Activated T-cell treated with anti-CD3 and anti-CD28 coated beads, Interleukin-2, amount 50 U/mL, for 72 hours (primary cell): ENCODE measurements at places on chromosomes 4 and X. TPM values are rescaled to one million over a fixed set of nuclear protein-coding genes. Genes with fewer than 3 reads are reported as not detected.
A peak's percentile ranks its signal among the peaks of the same experiment; 100 is the strongest.

Gene ERVMER34-1
- total RNA-seq = not detected

Gene TMEM156
- 56.8 TPM for total RNA-seq

Gene SYTL4
- total RNA-seq = not detected

Gene FAM114A1
- total RNA-seq = 0.48 TPM

Gene GABRA4
- total RNA-seq = not detected

Gene AIFM1
- 40.6 TPM for total RNA-seq

Gene TRIM61
- 1.2 TPM for total RNA-seq

Gene XK
- total RNA-seq = not detected

Gene CENPE
- 63.6 TPM for total RNA-seq

Gene RADX
- total RNA-seq = 9.2 TPM

Gene NUP54
- 51.3 TPM for total RNA-seq

Gene PHKA2
- total RNA-seq = 30.3 TPM

Gene TGIF2LX
- total RNA-seq = not detected

Gene DIPK2B
- not detected for total RNA-seq

Gene MID2
- total RNA-seq = 18.9 TPM

- no peak for DNase-seq
These were observed 24.8 kb downstream of the DOK7 start for GRCh38 chr4:3487861-3488260.

GRCh38 chrX:40871385-40872082, 136.2 kb upstream of the MED14 start:
- DNase-seq = peak; percentile 14

DNA sequence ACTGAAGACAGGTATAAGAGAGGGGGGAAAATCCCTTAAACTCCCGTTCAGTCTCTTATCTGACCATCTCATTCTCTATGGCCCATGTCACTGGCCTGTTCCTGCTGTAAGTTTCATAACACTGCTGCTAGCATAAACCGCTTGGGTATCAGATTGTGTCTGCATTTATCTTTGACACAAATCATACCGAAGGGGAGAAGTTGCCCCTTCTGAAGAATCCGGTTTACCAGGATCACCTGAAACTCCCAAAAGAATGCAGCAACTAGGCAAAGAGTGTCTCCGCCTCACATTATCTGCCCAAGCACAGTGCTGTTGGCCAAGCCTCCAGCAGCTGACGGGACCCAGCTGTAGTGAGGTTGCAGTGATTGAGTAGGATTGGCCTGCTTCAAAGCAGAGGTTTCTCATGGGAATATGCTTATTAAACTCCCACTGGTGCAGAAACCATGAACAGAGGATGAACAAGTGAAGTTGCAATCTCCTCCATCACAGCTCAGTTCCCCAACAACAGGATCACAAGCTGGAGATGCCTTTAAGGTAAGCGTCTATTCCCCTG, 71.3 kb upstream of the PUDP start:
- DNase-seq = no peak

DNA sequence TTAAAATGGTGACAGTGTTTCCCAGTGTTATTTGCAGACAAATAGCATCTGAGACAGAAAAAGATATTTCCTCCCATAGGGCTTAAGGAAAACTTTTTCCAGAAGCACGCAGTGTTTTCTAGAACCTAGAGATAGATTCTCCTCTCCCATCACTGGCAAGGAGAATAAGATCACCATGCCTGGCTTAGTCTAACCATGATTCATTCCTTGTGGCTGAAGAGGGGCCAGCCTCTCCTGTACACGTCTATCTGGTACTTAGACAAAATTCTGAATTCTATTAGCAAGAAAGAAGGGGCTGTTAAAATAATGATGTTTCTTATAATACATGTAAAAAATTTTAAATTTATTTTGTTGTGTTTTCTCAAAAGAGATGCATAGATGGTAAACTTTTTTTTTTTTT, 296.1 kb upstream of the LDB2 start:
- no peak for DNase-seq

DNA sequence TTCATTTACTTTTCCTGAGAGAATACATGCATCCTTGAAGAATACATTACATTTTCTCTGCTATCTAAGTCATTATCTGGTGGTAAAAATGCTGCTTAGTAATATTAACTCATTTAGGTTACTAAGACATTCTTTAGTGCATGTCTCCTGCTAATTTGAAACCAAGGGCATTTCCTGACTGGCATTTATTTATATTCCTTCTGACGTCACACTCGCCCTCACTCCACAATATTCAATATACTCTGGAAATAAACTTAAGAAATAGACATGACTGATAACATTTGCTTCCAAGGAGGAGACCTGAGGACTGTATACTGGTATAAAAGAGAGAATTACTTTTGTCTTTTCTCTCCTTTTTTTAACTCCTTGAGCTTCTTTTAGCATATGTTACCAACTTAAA, 619.5 kb upstream of the SMIM31 start:
- no peak for DNase-seq

GRCh38 chr4:187212446-187213080, 488.9 kb upstream of the FAT1 start:
- DNase-seq = no peak

DNA sequence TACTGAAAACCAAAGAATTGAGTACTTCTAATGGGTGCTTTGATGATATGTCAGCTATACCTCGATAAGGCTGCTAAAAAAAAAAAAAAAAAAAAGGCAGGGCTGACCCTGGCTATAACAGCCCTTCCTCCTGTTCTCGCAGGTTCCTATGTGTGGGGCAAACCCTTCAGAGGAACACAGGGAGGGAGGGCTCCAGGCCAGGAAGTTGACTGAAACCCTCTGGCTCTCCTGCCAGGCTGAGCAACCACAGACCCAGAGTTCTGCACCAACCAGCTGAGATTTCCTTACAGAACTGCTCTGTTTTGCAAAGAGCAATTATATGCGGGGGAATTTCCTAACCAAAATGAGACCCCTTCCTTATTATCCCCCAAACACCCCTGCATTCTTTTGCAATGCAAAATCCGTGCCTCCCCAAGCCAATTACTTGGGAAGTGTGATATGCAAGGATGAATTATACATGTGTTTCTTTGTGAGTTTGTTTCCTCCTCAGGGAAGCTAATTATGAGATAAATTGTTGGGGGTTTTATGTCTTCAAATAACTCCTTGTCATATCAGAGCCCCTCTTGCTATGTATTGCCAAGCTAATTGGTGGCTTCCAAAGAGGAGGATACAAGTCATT, 45.6 kb downstream of the PDHA1 start:
- no peak for DNase-seq

DNA sequence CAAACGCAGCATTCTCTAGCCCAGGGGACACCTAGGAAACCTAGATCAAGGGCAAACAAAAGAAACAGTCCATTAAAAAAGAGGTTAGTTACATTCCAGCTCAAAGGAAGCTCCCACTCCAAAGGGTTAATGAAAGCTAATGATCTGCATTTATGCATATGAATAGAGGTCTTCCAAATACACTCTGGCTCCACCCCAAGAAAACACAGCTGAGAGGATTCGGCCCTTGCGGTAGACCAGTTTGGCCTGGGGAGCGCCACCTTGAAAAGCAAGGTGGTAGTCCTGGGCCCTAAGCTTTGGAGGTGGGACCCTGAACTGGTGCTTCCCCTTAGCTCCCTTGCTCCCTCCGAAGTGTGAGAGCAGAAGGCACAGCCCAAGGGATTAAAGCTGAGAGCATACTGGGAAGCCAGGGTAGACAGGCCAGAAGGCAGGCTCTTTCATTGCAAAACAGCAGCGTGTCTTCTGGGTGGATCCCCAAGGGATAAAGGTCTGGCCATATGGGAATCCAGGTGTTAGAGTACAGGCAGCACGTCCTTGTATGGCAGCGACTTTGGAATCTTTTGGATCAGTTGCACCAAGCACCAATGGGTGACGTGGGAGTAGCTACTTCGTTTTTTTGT, 3.7 kb downstream of the GABRQ start:
- DNase-seq = no peak

DNA sequence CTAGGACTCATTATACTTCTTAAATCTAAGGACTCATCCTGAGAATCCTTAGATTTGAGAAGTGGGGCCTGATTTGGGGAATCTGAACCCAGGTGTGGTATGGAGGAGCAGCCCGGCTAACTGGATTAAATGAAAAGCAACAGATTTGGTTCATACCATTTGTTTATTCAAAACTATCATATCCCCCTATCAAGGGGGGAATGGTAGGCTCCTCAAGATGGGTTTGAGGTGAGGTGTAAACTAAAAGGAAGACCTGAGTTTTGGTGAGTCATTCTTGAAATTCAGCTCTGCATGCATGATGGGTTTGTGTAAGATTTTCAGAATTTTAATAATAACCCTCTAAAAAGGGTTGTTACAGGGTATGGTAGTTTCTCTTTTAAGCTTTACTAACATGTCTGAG, 53.4 kb downstream of the CASP6 start:
- DNase-seq = peak; percentile 25

GRCh38 chrX:96776966-96777365, 92.3 kb downstream of the DIAPH2 start:
- DNase-seq = no peak

GRCh38 chr4:32258986-32259385, 1538.8 kb downstream of the PCDH7 start:
- DNase-seq = no peak

GRCh38 chr4:153434190-153434589, 32.0 kb upstream of the TMEM131L start:
- DNase-seq = no peak

- DNase-seq = no peak
These were observed 1.9 kb downstream of the ENPP6 start for GRCh38 chr4:184215709-184216328.

DNA sequence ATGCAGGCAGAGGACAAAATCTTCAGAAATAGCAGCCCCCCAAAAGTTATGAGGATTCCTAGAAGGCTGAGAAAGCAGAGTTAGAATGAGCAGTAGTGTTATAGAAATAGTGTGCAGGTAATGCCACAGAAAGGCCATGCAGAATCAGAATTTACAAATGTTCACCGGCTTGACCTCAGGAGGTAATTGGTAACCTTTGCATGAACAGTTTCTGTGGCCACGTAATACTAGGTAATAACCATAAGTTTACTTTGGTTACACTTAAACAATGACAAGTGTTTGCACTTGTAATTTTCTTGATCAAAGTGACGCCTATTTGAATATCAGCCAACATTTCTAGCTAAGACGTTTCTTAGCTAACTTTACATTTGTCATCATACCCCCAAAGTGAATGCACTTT, 393.6 kb downstream of the GPAT3 start:
- no peak for DNase-seq

DNA sequence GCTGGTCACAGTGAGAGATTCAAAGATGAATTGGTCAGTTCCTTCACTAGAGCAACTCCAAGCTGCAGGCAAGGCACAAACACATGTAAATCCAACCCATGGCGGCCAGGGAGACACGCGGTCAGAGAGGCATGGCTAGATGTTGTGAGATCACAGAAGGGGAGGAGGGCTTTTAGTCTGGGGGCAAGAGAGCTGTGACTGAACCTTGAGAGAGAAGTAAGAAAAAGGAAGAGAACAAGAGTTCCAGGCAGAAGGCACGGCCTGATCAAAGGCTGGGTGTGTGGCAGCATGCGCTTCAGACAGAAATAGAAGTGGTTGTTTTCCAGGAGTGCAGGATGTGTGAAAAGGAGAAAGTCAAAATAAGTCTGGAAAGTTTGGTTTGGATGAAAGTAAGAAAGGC, 15.9 kb downstream of the CCDC149 start:
- DNase-seq = no peak

DNA sequence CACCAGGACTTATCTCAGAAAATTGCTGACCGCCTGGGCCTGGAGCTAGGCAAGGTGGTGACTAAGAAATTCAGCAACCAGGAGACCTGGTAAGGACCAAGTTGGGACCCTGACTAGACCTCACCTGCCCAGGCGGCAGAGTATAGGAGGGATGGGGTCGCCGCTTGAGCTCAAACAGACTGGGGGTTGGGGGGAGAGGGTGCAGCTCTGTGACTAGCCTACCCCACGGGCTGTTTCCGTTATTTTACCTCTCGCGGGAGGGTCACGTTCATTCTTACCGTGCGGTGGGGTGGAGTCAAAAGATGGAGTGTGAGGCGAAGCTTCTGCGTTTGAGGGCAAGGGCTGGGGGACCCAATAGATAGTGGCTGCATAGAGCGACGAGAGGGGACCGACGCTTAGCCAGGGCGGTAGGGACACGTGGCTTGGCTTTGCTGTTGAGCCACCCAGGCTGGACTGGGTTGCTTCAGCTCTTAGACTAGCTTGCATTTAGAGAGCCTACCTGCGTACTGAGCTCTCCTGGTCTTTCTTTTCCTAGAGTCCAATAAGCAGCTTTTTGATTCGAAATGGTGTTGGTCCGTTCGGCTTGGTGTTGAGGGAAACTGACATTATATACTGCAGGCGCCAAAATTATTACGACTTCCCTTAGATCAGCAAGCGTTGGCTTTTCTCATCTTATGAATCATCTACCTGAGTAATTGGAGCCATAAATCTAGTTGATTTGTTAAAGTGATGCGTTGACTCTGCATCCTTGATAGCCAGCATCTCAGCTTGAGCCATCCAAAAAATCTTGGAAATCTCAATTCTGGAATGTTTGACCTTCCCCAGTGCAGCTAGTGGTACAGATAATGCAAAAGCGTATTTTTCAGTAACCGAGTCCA, 591 bp downstream of the PRPS1 start:
- DNase-seq = peak; percentile 54

- DNase-seq = peak; percentile 86
These were observed 21.7 kb upstream of the CD38 start for GRCh38 chr4:15756361-15756861.
